ENCODE measurements at places on chromosomes 11 and 22.

DNA sequence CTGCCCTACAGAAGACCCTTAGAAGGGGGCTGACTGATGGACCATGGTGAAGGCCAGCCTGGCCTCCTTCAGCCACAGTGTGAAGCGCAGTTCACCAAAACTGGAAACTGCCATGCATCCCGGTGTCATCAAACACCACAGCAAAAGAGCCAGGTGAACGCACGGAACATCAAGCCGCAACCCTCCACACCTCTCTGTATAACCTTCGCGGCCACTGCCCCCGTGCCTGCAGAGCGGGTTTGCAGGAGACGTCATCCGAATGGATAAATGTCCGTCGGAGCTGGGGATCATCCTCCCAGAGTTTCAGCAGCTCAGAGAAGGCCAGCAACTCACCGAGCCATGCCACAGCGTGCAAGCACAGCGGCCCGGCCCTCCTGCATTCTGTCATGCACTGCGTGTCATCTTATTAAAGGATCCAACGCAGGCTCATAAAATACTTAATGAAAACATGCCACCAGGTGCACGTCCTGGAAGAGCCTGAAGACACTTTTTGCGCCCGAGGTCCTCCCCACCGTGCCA lies 309.9 kb downstream of the BRD1 start:
- DNase-seq = no peak

DNA sequence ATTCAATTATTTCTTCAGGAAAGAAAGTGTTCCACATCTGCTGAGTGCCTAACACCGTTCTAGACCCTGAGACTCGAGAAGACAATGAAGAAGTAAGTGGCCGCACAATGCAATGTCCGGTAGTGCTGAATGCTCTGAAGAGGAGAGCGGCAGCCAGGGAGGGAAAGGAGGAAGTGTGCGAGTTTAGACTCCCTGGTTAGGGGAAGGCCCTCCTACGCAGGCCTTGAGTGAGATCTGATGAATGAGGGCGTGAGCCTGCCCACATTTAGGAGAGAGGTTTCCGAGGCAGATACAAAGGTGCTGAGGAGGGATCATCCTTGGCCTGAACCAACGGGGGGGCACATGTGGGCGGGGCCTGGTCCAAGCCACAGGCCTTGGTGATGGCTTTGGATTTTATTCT lies 558.6 kb downstream of the NTM start:
- DNase-seq = no peak

GRCh38 chr11:34626393-34626792 lies 5.5 kb downstream of the EHF start:
- DNase-seq = no peak

- no peak for DNase-seq
Observed at GRCh38 chr11:39205236-39205995, 2254.0 kb downstream of the LRRC4C start.

- DNase-seq = no peak
Observed at GRCh38 chr11:120228794-120229384, 11.1 kb upstream of the POU2F3 start.

GRCh38 chr11:63537293-63538101 lies 889 bp downstream of the PLAAT4 start:
- no peak for DNase-seq

DNA sequence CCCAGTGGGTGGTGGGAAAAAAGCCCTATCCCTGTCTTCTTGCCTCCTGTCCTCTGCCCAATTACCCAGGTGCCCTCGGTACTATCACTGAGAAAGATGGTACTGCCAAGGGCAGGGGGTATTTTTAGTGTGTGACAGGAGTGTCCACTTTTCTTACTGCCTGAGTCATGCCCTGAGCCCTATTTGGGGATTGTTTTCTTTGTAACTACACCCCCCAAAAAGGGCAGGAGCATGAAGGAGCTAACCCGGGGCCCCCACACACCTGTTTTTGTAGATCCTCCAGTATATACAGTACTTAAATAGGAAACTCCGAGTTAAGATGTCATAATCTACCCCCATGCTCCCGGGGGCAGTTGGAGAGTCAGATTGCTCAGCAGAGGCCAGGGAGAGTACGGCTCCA lies 3.8 kb downstream of the SMTNL1 start:
- no peak for DNase-seq

DNA sequence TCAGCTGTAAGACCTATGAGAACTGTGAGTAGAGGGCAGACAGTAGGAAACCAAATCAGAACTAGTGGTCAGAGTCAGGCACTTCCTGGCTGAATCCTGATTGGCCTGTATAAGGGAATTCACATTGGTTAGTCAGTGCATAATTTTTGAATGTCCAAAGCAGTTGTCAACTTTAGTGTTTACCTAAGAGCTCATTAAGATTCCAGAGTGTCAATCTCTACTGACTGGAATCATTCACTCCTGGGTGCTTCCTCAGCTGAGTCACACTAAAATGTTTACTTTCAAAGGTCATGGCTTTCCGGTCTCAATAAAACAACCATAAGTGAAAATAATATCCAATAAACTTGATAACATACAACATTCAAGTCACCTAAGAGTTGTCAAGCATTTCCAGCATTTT lies 306.1 kb downstream of the C11orf87 start:
- no peak for DNase-seq

DNA sequence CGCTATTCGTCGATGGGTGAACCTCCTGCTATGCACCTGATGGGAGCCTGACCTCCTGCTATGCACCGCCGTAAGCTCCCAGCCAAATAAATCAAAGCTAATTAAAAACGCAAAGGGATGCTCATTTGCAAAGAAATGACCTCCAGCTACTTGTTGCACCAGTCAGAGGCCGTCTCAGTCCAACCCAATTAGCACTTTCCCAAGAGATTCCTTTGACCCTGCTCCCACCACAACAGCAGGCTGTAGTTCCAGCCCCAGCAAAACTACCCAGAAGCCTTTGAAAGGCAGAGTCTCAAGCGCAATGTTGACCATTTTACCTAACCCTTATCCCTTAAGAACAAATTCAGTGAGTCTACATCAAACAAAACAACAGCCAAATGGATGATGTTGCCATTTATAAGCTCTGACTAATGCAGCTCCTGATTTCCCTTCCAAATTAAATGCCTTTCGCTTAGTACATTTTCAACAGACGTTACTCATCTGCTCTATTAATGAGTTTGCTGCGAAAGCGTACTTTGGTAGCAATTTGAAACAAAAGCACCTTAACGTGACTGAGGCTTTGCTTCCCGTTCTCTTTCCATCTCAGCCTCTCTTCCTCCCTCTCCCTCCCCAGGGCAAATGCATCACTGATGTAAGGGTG lies 17.2 kb upstream of the BSX start:
- DNase-seq = no peak

DNA sequence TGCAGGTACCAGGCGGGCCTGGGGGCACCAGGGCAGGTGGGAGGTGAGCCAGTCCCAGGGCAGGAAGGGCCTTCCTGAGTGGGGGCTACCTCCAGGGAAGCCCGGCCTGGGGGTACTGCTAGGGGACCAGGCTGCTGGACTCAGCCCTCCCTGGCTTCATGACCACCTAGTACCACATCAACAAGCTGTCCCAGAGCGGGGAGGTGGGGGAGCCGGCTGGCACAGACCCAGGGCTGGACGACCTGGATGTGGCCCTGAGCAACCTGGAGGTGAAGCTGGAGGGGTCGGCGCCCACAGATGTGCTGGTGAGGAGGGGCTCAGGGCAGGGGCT lies 6.7 kb downstream of the TRPT1 start:
- no peak for DNase-seq

- no peak for DNase-seq
Observed at GRCh38 chr11:40290171-40290631, 1169.3 kb downstream of the LRRC4C start.

- no peak for DNase-seq
Observed at GRCh38 chr11:86803136-86804045, 3.0 kb downstream of the PRSS23 start.

DNA sequence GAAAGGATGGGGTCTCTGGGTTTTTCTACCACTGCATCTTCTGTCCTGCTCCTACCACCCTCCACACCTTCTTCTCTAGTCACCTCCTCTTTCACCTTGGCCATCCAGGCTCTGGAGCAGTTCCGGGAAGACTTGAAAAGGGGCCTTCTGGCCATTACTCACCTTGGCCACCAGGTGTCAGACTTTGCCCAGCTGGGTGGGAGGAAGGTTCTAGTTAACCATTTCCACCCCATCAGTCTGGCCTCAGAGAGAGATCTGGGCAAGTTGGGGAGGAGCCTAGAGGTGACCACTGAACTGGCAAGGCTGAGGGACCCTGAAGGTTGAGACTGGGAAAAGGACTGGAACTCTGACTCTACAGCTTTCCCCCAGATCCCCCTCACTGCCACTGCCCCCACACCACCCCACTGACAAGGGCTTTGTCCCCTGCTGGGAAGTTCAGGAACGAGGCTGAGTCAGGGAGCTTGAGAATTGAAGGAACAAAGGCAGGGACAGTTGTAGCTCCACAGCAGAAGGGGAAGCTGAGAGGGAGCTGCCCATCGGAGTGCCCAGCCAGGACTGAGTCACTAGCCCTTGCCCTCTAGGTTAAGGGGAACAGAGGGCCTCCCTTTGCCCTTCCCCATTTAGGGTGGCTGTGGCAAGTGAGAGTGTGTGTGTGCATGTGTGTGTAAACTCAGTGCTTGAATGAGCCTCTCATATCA lies 3.7 kb upstream of the POLD4 start:
- no peak for DNase-seq

Measured in stimulated activated CD4-positive, alpha-beta T cell treated with anti-CD3 and anti-CD28 coated beads, TNF-alpha, amount 100 ng/mL, for 48 hours (primary cell).